ENCODE measurements at places on chromosomes 3 and 15.

- no peak for DNase-seq
Measured at GRCh38 chr3:194097141-194097882, 38.6 kb upstream of the HES1 start.

DNA sequence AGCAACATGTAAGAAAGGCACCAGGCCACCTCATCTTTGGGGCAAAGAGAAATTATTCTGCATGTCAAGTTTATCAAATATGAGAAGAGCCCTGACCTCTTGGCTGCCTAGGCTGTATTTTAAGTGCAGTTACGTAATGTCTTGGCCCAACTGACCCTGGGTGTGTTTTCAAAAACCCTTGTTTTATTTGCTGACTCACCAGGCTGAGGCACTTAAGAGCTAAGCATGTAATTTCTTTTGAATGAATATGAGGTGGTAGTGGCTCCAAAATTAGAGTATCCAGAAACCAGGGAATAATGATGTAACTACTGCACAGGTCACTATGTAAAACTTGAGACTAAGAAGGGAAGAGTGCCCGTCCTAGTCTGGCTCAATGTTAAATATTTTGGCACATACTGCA is 24.3 kb downstream of the PGPEP1L start:
- DNase-seq = no peak

DNA sequence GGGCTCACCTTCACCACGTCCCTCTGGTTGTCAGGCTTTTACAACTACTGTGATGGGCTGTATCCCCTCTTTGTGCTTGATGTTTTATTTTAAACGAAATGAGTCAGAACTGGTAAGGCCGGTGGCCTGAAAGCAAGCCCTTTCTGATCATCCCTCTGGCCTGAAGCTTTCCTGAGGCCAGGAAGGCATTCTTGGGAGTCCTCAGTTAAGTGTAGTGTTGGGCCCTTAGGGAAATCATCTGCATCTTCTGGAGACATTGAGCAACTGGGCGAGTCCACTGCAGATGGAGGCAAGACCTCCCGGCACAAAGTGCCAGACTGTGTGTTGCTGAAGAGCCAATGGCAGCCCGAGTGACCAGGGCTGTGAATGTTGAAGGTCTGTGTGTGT is 33.0 kb upstream of the AMOTL2 start:
- DNase-seq = no peak

DNA sequence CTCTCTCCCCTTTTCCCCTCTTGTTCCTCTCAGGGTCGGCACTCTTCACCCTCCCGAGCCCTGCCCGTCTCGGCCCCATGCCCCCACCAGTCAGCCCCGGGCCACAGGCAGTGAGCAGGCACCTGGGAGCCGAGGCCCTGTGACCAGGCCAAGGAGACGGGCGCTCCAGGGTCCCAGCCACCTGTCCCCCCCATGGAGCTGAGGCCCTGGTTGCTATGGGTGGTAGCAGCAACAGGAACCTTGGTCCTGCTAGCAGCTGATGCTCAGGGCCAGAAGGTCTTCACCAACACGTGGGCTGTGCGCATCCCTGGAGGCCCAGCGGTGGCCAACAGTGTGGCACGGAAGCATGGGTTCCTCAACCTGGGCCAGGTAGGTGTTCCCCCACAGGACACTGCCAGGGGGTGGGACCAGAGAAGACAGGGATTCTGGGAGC is 7.2 kb downstream of the FURIN start:
- no peak for DNase-seq

GRCh38 chr15:33055962-33056361 is 138.6 kb downstream of the FMN1 start:
- no peak for DNase-seq

DNA sequence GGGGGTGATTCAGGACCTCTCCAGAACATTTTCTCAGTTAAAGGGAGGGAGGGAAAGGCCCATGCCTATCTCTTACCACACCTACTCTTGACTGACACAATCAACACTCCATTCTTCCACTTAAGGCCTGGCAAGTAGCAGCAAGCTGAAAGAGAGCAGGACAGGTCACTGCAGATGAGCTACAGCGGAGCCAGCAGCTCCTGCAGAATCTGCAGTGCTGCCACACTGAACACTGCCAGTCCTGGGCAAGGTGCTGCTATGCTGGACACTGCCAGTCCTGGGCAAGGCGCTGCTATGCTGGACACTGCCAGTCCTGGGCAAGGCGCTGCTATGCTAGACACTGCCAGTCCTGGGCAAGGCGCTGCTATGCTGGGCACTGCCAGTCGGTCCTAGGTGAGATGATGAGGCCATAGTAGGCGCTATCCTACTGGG is 143.7 kb downstream of the MYLK start:
- no peak for DNase-seq

- no peak for DNase-seq
Measured at GRCh38 chr15:63277893-63278456, 570 bp downstream of the APH1B start.

- DNase-seq = no peak
Measured at GRCh38 chr3:68504201-68504600, 428.1 kb downstream of the TAFA4 start.

- no peak for DNase-seq
Measured at GRCh38 chr3:38582316-38582715, 67.2 kb downstream of the SCN5A start.

GRCh38 chr3:71684757-71685386 is 40.3 kb downstream of the EIF4E3 start:
- DNase-seq = no peak

DNA sequence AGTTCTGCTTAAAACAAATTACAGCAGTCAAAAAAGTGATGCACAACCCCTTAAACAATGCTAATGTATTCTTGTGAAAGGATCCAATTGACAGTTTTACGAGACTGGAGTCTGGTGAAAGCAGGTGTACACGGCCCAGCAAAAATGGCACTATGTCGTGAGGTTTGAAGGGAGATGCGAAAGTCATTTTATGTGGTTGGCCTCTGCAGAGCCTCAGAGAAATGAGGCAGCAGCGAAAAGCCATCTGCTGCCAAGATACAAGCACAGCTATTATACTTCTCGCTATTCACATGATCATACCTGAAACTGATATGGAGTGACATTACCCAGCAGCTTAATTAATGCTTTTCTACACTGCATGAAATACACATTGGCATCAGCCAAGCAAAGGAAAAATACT is 36.4 kb downstream of the MECOM start:
- no peak for DNase-seq

- no peak for DNase-seq
Measured at GRCh38 chr3:87436781-87437543, 160.6 kb upstream of the POU1F1 start.

DNA sequence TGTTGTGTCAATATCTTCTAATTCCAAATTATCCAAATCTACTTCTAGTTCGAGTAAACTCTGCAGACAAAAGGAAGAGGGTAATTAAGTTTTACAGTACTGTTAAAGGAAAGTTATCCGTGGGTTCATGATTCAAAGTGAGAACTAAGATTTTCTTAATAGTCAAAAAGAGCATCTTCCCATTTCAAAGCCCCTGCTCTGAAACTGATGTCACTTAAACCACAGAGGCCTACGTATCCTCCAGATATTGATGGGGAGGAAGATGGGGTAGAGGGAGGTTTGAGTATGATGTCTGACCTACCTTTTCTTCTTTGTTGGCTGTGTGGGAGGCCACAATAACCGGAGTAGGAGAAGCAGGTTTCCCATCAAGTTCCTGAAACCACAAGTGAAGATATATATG is 14.1 kb downstream of the MRPS22 start:
- no peak for DNase-seq

GRCh38 chr3:32398531-32398930 is 6.9 kb downstream of the CMTM7 start:
- DNase-seq = no peak

- DNase-seq = no peak
Measured at GRCh38 chr3:194905696-194906095, 220.0 kb downstream of the FAM43A start.

DNA sequence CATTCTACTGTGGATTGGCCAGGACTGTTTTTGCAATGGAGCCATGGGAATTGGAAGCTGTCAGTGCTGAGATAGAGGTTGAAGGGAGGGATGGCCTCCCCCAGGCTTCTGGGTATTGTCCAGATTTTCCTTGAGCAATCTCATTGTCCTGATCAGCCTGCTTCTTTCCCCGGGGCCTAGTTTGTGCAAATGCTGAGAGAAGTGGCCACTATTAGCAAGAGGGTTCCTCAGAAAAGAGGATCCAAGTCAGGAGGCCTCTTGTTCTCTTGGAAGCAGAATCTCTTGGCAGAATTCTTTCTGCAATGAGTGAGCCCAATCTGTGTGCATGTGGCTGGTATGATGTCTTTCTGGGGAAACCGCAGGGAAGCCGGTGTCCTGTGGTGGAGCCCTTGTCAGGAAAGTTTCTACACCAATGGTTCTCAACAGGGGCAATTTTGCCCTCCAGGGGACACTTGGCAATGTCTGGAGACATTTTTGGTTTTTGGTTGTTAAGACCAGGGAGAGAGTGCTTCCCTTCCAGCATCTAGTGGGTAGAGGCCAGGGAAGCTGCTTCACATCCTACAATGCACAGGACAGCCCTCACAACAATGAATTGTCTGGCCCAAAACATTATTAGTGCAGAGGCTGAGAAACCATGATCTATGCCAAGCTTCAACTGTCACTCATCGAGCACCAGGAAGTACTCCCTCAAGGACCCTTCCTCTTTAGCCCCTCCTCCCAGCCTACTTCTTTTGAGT is 2.0 kb downstream of the LIPC start:
- DNase-seq = no peak

DNA sequence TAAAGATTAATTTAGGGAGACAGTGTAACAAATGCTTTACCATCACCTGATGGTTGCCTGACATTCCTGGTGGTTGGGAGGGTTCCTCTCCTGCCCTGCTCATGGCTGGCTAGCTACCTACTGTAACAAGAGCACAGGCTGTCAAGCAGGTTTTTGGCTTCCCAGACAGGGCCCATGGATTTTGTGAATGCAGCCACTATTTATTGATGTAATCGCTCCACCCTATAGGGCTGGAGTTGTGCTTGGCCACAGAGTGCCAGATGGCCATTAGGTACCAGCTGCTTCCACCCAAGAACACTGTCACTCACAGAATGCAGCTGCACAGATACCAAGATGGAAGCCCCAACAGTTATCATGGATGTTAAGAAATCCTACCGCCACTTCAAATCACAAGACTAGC is 31.0 kb upstream of the KLHL25 start:
- no peak for DNase-seq

GRCh38 chr3:157785102-157785826 is 282.0 kb upstream of the VEPH1 start:
- DNase-seq = no peak

GRCh38 chr3:129207479-129207878 is 23.8 kb upstream of the CNBP start:
- no peak for DNase-seq

- no peak for DNase-seq
Measured at GRCh38 chr3:120052677-120053076, 41.6 kb downstream of the GSK3B start.

- no peak for DNase-seq
Measured at GRCh38 chr3:126542340-126543241, 16.1 kb downstream of the C3orf22 start.
